Left lung (tissue), 14 donors: ENCODE measurements at places on chromosomes 7 and 10. TPM values are rescaled to one million over a fixed set of nuclear protein-coding genes. Genes with fewer than 3 reads are reported as not detected.

GRCh38 chr10:80075781-80076180 is 2.7 kb upstream of the TMEM254 start:
- H3K36me3 ChIP-seq: no peaks in the 10 kb centered on the region
- H3K27ac ChIP-seq: no peak overlapping the region
- H3K4me1 ChIP-seq: peaks cover 17% of the 10 kb centered on the region
- H3K27me3 ChIP-seq: no peaks in the 10 kb centered on the region

DNA sequence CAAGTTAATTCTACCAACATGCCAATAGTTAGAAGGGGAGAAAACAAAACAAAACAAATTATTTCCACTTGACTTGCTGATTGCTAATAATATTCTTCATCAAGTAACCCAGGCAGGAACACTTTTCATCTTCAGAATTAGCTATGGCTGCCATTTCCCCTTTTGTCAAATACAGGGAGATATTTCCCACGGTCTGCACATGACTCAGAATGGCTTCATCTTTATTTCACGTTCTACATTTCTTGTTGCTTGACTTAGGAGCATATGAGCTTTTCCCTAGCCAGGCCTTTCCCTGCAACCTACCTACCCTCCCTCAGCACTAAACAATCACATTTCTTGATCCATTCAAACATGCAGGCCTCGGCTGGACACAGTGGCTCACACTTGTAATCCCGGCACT is 6.5 kb downstream of the CPVL start:
- H3K4me3 ChIP-seq: no peak overlapping the region
- no peak overlapping the region for H3K27ac ChIP-seq
- no peak for DNase-seq
- peaks cover 9% of the 10 kb centered on the region for H3K27me3 ChIP-seq

- DNase-seq: no peak
- no peaks in the 10 kb centered on the region for H3K36me3 ChIP-seq
- H3K27me3 ChIP-seq: no peaks in the 10 kb centered on the region
- H3K4me3 ChIP-seq: no peak overlapping the region
- H3K4me1 ChIP-seq: no peaks in the 10 kb centered on the region
- no peak overlapping the region for H3K27ac ChIP-seq
Measured at GRCh38 chr10:85532773-85533172, 833.8 kb downstream of the GRID1 start.

CPA2 gene
- not detected for total RNA-seq

DNA sequence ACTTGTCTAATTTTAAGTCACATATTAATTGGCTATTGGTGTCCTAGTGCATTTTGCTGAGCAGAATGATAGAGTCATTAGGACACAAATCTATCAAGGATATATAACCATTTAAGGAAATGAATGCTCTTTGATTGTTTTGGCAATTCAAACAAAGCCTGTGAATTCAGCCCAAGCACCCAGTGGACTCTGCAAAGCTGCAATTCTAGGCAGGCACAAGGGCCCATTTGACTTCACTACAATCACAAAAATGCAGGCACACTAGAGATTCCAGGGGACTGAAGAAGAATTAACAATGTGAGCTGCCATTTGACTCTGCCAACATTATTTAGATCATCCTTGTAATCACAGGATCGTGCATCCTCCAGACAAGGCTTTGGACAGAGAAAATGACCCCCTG is 544.2 kb upstream of the PHF14 start:
- H3K27me3 ChIP-seq: no peaks in the 10 kb centered on the region
- H3K4me3 ChIP-seq: no peak overlapping the region
- no peak overlapping the region for H3K27ac ChIP-seq
- no peak for DNase-seq

PLEKHA1 gene
- 43.1 TPM for total RNA-seq

ELMO1 gene
- 18.2 TPM for total RNA-seq

DNA sequence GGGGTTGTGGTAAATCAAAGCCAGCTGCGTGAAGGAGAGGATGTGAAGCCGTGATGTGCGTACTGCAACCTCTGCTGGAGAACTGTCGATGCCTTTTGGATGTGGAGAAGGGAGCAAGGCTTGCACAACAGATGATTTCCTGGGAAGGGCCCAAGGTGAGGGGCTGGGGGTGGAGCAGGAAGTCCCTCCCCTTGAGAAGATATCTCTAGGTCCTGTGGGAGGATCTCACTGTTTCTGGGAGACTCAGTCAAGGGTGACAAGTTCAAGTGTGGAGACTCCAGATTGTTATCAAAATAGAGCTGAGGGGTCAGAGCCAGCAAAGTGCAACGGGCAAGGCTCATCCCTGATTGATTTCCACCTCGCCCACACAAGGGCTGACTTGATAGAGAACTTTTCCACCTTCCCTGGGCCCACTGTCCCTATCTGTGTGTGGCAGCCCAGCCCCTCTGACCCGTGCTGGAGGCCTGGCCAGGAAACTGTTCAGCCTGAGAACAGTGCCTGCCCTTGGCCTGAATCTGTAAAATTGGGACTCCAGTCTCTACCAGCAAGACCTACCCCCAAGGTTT is 55.0 kb downstream of the COL13A1 start:
- H3K4me3 ChIP-seq: no peak overlapping the region
- no peak overlapping the region for H3K27ac ChIP-seq
- no peaks in the 10 kb centered on the region for H3K4me1 ChIP-seq
